ENCODE measurements at places on chromosomes 3 and 15.

- no peak for DNase-seq
Observed at GRCh38 chr3:61111825-61112224, 139.4 kb downstream of the FHIT start.

DNA sequence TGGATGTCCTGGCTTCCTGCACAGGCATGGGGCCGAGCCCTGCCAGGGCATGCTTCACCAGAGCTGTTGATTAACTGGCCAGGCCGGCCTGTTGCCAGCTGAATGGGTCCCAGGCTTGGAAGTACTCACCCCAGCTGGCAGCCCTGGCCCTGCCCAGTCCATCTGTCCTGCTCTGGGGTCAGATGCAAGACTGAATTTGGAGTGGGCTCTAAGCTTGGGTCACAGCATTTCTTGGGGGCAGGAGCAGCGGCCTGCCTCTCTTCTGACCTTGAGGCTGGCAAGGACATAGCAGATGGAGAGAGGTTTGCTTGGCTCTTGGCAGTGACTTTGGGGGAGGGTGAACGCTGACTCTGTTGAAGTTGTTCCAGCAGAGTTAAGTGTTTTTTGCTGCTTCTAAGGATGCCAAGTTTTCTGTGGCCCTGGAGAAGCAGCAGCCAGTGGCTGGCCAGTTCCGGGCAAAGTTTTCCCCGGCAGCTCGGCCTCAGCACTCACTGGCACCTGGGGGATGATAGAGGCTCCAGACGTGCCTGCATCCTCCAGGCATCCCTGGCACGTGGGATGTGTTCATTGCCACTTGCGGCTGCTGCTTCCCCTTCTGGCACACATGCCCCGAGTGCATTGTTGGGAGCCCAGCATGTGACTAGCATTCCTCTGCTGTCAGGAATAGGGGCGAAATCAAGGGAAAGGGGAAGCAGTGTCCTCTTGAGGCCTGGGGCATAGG lies 22.9 kb downstream of the PDIA5 start:
- DNase-seq = no peak

GRCh38 chr15:73321496-73322450 lies 47.0 kb downstream of the HCN4 start:
- no peak for DNase-seq

DNA sequence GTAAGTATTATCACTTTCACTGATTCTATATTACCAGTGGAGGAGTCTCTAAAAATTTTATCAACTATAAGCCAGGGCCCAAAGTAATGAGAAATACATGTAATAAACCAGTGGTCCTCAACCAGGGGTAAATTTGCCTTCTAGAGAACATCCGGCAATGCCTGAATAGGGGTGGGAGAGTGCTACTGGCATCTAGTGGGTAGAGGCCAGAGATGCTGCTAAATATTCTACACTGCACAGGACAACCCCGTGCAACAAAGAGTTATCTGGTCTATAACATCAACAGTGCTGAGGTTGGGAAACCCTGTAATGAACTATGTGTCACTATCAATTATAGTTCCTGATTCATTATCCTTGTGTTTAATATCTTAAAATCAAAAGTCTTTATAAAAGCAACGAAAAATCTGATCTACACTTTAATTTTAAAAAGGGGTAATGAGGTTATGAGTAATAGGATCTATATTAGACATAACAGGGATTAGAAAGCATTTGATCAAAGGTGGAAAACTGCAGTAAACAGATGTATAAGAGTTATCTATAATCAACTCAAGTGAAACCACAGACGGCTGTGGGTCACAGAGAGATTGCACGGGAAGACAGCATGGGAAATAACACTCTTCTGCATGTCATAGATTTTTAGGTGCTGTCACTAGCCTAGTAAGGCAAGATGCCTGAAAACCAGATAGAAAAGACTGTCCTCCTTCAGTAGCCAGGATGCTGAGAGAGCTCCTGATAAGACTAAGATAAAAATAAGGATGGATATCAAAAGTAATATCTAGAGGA lies 2.0 kb downstream of the LYSMD2 start:
- no peak for DNase-seq

- DNase-seq = no peak
Observed at GRCh38 chr15:63430766-63431451, 49.3 kb upstream of the CA12 start.

GRCh38 chr15:92883163-92883875 lies 16.8 kb upstream of the CHD2 start:
- DNase-seq = no peak

GRCh38 chr15:78619022-78619950 lies 1.5 kb downstream of the CHRNA3 start:
- no peak for DNase-seq

DNA sequence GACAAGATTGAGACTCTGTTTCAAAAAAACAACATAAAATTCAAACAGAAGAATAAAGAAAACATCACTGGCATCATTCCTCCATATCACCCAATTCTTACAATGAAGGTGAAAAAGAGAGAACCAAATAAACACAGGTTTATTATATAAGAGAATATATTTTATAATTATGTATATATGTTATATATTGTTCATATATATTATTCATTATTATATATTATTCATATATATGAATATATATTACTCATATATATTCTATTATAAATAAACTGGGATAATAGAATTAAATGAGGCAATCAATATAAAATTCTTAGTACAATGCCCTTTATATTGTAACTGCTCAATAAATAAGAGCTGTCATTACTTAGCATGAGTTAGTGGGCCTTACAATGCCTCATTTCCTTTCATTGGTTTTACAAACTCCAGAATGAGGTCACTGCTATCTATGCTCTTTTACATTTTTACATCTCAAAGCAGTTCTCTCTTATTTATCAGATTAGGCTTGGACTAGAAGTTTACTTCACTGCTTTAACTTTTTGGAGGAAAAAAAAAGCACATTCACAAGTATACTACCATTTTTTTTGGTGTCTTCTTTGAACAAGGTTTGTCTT lies 135.5 kb upstream of the TTC14 start:
- DNase-seq = no peak

DNA sequence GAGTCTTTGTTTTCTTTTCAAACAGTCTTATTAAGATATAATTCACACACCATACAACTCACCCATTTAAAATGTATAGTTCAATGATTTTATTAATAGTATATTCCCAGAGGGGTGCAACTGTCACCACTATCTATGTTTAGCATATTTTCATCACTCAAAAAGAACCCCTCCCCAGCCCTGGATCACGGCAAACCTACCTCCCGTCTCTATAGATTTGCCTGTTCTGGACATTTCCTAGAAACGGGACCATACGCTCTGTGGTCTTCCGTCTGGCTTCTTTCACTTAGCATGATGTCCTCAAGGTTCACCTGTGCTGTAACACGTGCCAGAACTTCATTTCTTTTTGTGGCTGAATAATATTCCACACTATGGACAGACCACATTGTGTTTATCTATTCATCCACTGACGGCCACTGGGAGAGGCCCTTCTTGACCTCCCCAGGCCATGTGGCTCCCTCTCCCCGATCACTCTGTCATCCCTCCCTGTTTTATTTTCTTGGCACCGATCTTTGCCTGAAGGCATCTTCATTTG lies 56.4 kb downstream of the IQSEC1 start:
- DNase-seq = no peak
